ENCODE measurements at places on chromosomes 11 and 22. TPM values are rescaled to one million over a fixed set of nuclear protein-coding genes. Genes with fewer than 3 reads are reported as not detected.

DNA sequence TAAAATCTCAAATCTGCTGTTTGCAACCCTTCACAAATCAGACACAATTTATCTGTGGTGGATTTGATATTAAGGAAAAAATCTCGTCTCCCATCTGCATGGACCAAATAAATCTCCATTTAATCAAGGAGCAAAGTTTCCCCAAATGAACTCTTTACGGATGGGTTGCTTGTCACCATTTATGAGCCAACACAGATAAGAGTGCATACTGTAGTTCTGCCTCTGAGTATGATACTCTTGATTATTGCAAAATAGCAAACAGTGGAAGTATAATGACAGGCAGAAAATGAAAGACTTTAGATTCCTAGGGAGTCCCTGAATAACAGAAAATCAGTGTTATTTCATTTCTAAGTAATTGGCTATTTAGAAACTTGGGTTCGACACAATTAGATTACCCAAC lies 1395.9 kb downstream of the FAM181B start:
- DNase-seq: no peak

DNA sequence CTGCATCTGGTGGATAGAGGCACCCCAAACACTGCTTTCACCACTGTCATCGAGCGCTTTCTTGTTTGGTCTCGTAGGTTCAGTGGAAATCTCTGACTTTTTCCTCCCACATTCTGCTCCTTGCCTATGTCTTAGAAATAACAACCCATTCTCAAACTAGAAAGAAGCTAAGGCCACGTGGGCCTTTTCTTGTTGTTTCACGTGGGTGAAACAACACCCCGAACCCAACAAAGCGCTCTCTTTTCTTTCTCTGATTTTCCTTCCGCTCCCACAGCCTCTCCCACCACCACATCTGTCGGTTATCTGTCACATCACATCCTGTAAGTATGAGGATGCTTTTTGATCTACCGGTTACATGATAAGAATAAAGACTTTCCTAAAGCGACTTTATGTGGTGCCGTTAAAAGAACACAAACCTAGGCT lies 77.1 kb downstream of the LINC01488 start:
- no peak for DNase-seq

Gene DMC1
- total RNA-seq: 1.3 TPM

Gene LRRC4C
- 0.27 TPM for total RNA-seq

Gene C11orf65
- total RNA-seq: 1.6 TPM

Gene CTTN
- 364 TPM for total RNA-seq

Gene TMEM126B
- total RNA-seq: 89.9 TPM

Gene ANGPTL5
- 0.09 TPM for total RNA-seq

Gene BIK
- total RNA-seq: not detected

Gene IL17RA
- 5.2 TPM for total RNA-seq

Measured in fibroblast of the aortic adventitia (primary cell).